ENCODE measurements at places on chromosomes 12 and 14.

DNA sequence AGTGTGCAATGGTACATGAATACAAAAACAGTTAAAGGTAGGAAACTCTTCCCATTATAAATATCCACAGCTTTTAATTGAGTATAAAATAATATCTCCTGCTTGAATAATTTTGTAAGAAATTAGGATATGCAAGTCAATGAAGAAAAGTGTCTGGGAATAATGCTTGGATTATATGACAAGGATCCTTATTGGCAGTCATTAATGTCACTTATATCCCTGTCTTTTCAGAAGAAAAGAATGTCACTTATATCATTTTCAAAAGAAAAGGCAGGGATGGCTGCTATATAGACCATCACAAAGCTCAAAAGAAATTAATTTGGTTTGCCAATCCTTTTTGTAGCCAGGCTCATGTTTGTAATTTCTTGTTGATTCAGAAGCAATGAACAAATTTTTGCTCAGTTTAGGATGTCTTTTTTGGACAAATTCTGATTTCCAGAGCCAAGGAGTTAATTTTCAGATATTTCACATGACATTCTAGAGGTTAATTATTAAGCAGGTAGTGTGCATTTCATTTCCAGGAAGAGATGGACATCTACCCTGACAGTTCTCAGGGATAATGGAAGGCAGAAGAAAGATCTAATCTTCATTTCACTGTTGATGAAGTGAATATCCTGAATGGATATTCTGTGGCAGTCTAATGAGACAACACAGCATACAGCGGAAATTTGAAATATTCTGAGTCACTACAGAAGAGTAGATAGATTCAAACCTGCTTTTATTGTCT is 299.8 kb downstream of the RPS29 start:
- no peak for DNase-seq

GRCh38 chr12:91250273-91250665 is 67.7 kb upstream of the DCN start:
- DNase-seq, result no peak

- DNase-seq, result no peak
These were observed 145.8 kb upstream of the TMPO start for GRCh38 chr12:98369581-98369980.

DNA sequence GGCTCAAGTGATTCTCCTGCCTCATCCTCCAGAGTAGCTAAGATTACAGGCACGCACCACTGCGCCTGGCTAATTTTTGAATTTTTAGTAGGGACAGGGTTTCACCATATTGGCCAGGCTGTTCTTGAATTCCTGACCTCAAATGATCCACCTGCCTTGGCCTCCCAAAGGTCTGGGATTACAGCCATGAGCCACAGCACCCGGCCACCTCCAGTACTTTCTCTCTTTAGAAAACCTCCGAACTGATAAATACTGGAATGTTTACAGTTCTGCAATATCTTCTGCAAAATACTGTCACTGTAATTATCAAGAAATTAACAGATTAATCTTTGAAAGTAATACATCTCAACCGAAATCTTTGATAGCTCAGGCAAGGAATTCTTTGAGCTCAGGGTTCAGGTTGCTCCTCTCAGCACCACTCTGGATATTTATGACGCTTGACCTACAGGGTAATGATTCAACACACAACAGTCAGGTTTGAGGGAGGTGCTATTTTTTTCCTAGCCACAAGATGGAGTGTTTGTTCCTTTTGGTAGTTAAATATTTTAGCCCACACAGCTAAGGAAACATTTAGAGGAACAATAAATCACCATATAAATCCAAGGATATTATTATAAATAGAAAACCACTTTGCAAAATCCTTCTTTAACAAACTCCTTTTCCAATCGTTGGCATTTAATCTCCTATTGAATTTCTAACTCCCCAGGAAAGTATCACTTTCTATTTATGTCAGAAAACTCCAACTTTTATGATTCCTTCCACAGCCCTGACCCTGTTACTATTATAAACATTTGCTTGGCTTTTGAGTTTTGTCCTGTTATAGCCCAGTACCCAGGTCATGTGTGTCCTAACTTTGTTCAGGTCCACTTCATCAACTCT is 48.6 kb upstream of the GTF2A1 start:
- no peak for DNase-seq

- DNase-seq, result no peak
These were observed 73.9 kb upstream of the CAPRIN2 start for GRCh38 chr12:30828686-30829085.

GRCh38 chr12:12327802-12328201 is 22.2 kb downstream of the MANSC1 start:
- no peak for DNase-seq

All from activated CD4-positive, CD25-positive, alpha-beta regulatory T cell (primary cell).